ENCODE measurements at places on chromosomes 12 and 14.

DNA sequence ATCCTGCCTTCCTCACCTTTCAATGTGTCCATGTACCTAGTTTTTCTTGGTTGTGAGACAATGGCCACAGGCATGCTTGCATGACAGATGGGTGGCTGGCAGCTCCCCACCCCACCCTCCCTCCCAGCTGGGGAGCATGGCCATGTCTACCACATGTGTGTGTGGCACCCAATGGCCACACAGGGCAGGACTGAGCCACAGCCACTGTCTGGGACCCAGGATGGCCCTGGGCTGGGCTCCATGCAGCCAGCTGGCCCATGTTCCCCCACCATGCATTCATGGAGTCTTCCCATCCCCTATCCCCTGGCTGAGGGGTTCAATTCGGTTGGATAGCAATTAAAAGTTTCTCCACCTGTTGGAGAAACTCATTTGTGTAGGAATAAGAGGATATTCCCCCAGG lies 566.0 kb upstream of the USP15 start:
- DNase-seq: no peak

- no peak for DNase-seq
These were observed 8.1 kb upstream of the MSI1 start for GRCh38 chr12:120376934-120377572.

GRCh38 chr12:81792666-81793065 lies 33.5 kb upstream of the PPFIA2 start:
- DNase-seq: no peak

DNA sequence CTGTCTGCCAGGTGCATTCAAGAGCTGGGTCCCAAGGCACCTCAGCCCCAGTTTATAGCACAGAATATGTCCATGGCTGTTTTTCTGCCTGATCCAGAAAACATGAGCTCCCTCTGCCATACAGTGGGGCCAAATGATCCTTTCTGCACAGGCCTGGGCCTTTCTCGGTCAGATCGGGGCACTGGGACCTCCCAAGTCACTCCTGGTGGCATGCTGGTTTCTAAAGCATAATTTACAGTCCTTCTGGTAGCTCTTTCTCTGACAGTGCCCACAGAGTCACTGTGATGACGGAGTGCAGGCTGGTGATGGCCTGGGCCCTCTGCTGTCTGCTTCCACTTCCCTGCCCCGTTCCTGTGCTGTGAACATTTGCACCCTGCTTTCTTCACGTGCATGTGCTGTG lies 99.2 kb downstream of the ADGRD1 start:
- DNase-seq: no peak

- DNase-seq: peak; percentile 51
These were observed 10.7 kb downstream of the PCNX4 start for GRCh38 chr14:60102389-60102788.

Data from inflammatory macrophage treated with lipopolysaccharide for 1 hour (primary cell).